ENCODE measurements at places on chromosomes 2 and 18. TPM values are rescaled to one million over a fixed set of nuclear protein-coding genes. Genes with fewer than 3 reads are reported as not detected.

The RIT2 gene
- not detected for total RNA-seq

The RNF152 gene
- 23.8 TPM for total RNA-seq

The ZNF407 gene
- total RNA-seq, result 26.7 TPM

The WDR54 gene
- 19.7 TPM for total RNA-seq

GRCh38 chr2:43305012-43305411 lies 78.6 kb upstream of the ZFP36L2 start:
- H3K4me1 ChIP-seq, result peaks cover 7% of the 10 kb centered on the region
- no peaks in the 10 kb centered on the region for H3K36me3 ChIP-seq
- DNase-seq, result peak; percentile 64
- H3K27ac ChIP-seq, result peak overlapping the region; percentile 82
- no peak overlapping the region for H3K4me3 ChIP-seq

GRCh38 chr2:237901932-237902850 lies 42.8 kb downstream of the RAMP1 start:
- H3K4me3 ChIP-seq, result no peak overlapping the region
- H3K4me1 ChIP-seq, result peaks cover 16% of the 10 kb centered on the region
- H3K27me3 ChIP-seq, result no peaks in the 10 kb centered on the region

GRCh38 chr2:96143848-96144480 lies 1.3 kb downstream of the DUSP2 start:
- no peaks in the 10 kb centered on the region for H3K27me3 ChIP-seq
- no peak overlapping the region for H3K4me3 ChIP-seq
- DNase-seq, result no peak
- H3K27ac ChIP-seq, result no peak overlapping the region
- no peaks in the 10 kb centered on the region for H3K36me3 ChIP-seq

GRCh38 chr2:41678639-41679038 lies 369.2 kb upstream of the PKDCC start:
- no peak overlapping the region for H3K27ac ChIP-seq
- no peaks in the 10 kb centered on the region for H3K36me3 ChIP-seq
- H3K4me1 ChIP-seq, result no peaks in the 10 kb centered on the region
- H3K4me3 ChIP-seq, result no peak overlapping the region
- H3K27me3 ChIP-seq, result no peaks in the 10 kb centered on the region

DNA sequence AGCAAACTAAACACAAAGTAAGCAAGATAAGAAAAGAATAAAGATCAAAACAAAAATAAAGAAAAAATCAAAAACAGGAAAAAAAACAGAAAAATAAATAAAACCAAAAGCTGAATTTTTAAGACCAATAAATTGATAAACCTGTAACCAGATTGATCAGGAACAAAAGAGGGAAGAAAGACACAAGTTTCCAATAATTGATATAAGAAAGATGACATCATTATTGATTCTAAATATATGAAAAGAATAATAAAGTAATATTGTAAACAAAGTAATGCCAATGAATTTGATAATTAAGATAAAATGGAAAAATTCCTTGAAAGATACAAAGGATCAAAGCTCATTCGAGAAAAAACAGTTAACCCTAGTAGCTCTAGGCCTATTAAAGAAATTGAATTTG lies 394.6 kb upstream of the LRATD1 start:
- DNase-seq, result no peak
- H3K27me3 ChIP-seq, result no peaks in the 10 kb centered on the region
- H3K4me3 ChIP-seq, result no peak overlapping the region

DNA sequence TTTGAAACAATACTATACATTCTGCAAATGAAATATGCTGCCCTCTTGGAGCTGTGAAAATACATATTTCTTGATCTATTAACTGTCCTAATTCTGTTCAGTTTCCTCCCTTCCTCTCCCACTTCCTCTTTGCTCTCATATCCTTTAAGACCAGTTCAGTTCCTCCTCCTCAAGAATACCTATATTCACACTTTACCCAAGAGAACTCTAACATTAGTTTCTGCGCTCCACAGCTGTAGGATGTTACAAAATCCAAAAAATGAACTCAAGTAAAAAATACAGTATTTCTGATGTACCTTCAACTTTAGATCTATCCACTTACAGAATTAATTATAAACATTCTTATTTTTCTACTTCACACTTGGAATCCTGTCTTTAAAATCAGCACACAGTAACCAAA lies 5.4 kb downstream of the ITSN2 start:
- DNase-seq, result no peak
- H3K27ac ChIP-seq, result peak overlapping the region; percentile 15
- H3K36me3 ChIP-seq, result no peaks in the 10 kb centered on the region
- no peaks in the 10 kb centered on the region for H3K27me3 ChIP-seq
- H3K4me3 ChIP-seq, result no peak overlapping the region

GRCh38 chr18:34752056-34752455 lies 42.0 kb downstream of the DTNA start:
- H3K4me3 ChIP-seq, result no peak overlapping the region
- no peak overlapping the region for H3K27ac ChIP-seq
- no peaks in the 10 kb centered on the region for H3K27me3 ChIP-seq
- no peaks in the 10 kb centered on the region for H3K36me3 ChIP-seq
- no peak for DNase-seq

DNA sequence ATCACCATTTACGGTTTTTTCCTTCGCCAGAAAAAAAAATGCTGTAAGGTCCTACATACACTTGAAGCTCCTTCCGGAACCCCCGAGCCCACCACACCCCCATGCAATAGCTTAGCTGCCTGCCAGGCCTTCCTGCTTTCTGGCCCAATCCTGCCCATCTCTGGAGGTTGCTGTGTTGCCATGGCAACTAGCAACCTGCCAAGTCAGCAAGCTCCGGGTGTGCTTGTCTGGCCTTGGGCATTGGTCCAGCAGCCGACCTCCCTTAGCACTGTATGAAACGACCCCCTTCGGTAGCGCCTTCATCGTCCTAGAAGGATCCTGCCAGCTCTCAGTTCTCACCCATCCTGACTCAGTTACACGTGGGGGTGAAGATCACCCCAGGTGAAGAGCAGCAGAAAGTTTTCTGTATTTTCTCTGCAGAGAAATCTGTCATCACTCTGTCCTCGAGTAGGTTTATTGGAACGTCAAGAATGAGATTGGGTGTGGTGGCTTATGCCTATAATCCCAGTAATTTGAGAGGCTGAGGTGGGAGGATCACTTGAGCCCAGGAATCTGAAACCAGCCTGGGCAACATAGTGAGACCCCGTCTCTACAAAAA lies 47.4 kb upstream of the MTCL1 start:
- H3K27ac ChIP-seq, result no peak overlapping the region
- no peak overlapping the region for H3K4me3 ChIP-seq
- H3K4me1 ChIP-seq, result no peaks in the 10 kb centered on the region
- no peaks in the 10 kb centered on the region for H3K36me3 ChIP-seq
- no peaks in the 10 kb centered on the region for H3K27me3 ChIP-seq

DNA sequence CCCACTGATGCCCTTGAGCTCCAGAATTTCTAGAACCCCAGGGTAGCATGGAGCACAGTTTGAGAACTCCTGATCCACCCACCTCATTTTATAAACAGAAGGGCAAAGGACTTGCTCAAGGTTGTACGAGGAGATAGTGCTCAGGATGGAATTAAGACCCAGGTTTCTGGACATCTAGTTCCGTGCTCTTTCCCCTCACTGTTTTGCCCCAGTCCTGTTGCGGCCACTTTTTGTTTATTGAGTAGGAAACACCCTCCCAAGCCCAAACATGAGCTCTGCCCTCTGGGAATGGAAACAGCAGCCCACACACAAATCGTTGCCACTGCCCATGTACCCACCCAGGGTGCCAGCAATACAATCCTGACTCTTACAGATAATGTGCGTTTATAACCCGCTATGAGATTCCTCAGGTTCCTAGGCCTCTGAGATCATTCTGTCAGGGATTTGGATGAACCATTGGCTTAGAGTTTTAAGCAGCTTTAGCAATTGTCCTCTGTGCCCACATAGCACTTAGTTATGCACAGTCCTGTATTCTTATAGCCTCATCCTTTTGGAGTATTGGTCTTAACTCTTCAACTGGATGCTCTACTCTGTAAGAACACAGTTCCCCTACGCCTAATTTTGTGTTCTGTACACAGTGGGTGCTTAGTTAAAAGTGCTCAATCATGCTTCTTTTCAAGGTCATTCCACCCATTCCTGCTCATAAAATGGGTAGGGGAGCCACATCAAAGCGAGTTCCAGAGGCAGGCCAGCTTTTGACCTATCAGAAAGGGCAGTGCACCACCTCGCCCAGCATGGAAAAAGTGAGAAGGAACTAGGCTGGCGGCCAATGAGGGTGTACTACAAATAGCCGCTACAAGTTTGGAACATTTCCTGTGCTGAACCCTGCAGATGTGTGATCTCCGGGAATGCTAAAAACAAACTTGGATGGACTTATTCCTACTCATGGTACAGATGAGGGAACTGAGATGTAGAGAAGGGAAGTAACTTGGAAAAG lies 60.3 kb upstream of the IGFBP2 start:
- H3K27me3 ChIP-seq, result no peaks in the 10 kb centered on the region
- no peak overlapping the region for H3K4me3 ChIP-seq
- H3K4me1 ChIP-seq, result no peaks in the 10 kb centered on the region
- peak overlapping the region; percentile 81 for H3K27ac ChIP-seq
- peak; percentile 79 for DNase-seq

GRCh38 chr2:192025637-192026036 lies 169.1 kb downstream of the TMEFF2 start:
- no peaks in the 10 kb centered on the region for H3K27me3 ChIP-seq
- no peak overlapping the region for H3K4me3 ChIP-seq
- no peaks in the 10 kb centered on the region for H3K4me1 ChIP-seq
